ENCODE measurements at places on chromosomes 1 and 21.
A peak's percentile ranks its signal among the peaks of the same experiment; 100 is the strongest.

- no peak for DNase-seq
These were observed 297.1 kb downstream of the NCAM2 start for GRCh38 chr21:21295303-21295702.

DNA sequence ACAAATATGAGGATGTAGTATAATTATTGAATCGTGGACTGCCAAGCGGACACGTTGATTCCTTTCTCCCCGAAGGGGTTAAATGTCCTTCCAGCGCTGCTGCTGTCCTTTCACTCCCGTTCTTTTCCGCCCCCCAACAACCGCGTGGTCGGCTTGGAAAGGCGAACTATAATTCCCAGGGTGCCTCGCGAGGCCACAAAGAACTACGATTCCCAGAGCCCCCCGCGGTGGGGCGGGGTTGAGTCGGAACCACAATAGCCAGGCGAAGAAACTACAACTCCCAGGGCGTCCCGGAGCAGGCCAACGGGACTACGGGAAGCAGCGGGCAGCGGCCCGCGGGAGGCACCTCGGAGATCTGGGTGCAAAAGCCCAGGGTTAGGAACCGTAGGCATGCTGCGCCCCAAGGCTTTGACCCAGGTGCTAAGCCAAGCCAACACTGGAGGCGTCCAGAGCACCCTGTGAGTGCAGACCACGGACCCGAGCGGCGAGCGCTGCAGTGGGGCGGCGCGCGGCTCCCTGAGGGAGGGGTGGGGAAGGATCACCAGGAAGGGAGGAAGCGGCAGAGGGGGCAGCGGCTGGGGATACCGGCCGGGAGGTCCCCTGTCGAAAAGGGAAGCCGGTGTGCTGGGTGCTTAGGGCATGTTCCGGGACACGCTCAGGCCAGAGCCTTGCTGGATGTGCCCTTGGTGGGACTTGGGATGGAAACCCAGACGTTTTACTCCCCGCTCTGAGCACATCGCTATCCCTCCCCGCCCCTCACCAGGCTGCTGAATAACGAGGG, at the start of gene LAMTOR2:
TSS of gene LAMTOR2 (plus strand) at position 283 of the 781 bp plus-strand sequence. CDS start at position 391, 108 bp downstream.
- peak; percentile 96 for DNase-seq

GRCh38 chr1:41852091-41852490, 66.6 kb downstream of the HIVEP3 start:
- DNase-seq = no peak

GRCh38 chr1:27634177-27634984, 604 bp downstream of the FGR start:
- DNase-seq = peak; percentile 23

GRCh38 chr1:6103111-6103853, 57.6 kb downstream of the KCNAB2 start:
- DNase-seq = no peak

DNA sequence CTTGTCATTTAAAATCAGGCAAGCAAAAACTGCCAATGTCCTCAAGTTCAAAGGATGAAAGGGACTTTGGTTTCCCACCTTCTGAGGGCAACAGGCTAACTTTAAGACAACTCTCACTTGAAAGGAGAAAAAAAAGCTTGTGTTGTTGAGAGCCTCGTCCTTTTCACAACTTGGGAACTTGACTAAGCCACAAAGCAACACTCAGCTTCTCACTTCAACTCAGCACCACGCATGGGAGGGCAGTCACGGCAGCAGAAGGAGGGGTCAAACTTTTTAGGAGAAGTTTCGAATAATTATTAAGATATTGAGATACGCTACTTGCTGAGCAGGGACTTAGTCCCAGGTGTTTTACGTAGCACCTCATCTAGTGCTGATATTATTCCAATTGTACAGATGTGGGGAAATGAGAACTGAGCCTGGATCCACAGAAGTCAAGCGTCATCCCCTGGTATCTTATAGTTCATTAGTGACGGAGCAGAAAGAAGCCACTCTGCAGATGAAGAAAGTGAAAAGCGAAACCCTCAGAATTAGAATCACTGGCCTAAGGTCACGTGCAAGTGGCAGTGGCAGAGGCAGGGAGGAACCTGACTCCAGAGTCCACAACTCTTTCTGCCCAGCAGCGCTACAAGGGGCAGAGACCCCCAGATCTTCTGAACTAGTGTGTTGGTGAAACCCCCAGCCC, 83.6 kb downstream of the JAK1 start:
- no peak for DNase-seq

GRCh38 chr1:212916481-212917133, 33.7 kb upstream of the VASH2 start:
- peak; percentile 93 for DNase-seq

DNA sequence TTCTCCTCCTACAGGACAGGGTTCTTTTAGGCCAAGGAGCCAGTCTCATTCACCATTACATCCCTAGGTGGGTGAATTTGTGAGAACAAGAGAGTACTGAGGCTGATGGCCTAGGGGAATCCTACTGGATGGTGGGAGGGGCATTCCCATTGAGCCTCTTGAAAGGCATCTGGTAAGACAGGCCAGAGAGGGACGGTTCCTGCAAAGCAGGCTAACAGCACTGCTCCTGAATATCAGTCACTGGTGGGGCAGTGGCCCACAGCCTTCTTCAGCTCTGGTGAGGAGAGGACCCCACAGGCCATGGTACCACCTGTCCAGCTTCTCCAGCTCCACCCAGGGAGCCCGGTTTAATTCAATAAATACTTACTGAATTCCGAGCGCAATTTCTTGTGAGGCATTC, 125.9 kb upstream of the EDN2 start:
- no peak for DNase-seq

DNA sequence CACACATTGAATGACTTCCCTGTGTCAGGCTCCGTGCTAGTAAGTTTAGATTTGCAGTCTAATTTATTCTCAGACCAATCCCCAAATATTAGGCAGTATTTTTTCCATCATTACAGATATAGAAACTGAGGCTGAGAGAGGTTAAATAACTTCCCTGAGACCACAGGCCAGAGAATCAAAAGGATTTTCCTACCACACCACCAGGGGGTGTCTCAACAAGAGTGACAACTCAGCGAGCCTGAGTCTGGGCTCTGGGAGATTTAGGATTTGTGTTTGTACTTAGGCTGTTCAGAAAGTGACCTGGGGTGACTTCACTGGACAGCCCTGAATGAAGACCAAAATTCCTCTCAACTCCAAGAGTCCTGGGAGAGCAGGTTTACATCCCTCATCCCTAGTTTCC, 13.3 kb upstream of the LCE5A start:
- peak; percentile 12 for DNase-seq

DNA sequence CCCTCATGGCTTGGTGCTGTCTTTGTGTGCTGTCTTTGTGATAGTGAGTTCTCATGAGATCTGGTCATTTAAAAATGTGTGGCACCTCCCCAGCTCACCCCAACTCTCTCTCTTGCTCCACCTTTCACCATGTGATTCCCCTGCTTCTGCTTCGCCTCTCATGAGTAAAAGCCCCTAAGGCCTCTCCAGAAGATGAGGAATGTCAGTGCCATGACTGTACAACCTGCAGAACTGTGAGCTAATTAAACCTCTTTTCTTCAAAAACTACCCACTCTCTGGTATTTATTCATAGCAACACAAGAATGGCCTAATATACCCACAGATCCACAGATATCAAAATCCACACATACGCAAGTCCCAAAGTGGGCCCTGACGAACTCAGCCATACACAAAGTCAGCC, 88.9 kb upstream of the PPP2R5A start:
- no peak for DNase-seq

DNA sequence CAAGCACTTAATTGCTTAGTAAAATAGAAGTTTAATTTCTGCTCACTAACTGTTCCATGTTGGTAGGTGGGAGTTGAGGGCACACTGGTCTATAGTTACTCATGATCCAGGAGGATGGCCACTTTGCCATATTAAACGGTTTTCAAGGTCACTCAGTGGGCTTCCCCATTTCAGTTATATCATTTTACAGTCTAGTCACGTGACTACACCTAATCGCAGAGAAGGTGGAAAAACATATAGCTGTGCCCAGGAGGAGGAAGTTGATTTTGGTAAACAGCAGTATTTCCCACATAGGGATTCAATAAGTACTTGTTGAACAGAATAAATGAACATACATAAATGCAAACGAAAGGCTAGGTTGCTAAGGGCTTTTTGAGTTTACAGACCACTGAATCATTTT, 541.1 kb upstream of the CAMK1G start:
- peak; percentile 9 for DNase-seq

DNA sequence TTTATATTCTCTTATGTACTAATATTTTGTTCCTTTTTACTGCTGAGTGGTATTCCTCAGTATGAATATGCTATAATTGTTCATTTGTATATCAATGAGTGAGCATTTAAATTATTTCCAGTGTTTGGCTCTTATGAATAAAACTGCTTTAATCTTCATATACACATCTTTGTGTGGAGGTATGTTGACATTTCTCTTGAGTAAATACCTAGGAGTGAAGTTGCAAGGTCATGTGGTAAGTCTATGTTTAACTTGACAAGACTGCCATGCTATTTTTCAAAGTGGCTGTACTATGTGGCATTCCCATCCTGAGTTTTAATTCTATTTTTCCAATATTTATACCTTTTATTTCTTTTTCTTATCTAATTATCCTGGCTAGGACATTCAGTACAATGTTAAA, 124.2 kb downstream of the ADSS2 start:
- no peak for DNase-seq

GRCh38 chr1:217224201-217224600, 406.7 kb downstream of the GPATCH2 start:
- no peak for DNase-seq

GRCh38 chr21:32035617-32036016, 162.8 kb downstream of the HUNK start:
- DNase-seq = no peak

DNA sequence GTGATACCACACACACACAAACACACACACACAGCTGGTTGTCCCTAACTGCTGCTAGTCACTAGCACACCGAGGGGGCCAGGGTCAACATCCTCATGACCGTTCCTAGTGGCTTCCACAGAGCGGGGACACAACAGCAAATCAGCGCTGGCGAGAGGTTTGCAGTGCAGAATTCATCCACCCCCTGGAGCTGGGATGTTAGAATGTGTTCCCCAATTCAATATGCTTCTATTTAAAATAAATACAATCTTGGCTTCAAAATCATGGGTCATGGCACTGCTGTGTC, 16.2 kb upstream of the C2CD2 start:
- DNase-seq = no peak

GRCh38 chr1:110554871-110555801, 36.2 kb upstream of the KCNA10 start:
- no peak for DNase-seq

DNA sequence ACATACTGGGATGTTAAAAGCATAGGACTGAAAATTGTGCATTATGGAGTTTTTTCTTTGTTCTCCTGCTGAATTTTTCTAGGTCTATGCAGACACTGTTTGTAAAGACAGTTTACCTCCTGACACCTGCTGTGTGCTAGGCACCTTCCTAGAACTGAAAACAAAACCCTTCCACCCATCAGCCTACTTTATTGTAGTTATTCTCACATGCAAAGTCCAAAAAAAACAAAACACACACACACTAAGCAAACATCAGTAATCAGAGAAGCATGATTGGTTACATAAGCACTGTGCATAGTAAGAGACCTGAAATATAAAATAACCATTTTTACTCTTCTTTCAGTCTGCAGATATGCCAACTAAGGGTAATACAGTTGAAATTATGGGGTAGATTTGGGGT, 195.1 kb downstream of the CRB1 start:
- DNase-seq = no peak

- no peak for DNase-seq
These were observed 7.2 kb upstream of the HTR6 start for GRCh38 chr1:19657511-19657910.

DNA sequence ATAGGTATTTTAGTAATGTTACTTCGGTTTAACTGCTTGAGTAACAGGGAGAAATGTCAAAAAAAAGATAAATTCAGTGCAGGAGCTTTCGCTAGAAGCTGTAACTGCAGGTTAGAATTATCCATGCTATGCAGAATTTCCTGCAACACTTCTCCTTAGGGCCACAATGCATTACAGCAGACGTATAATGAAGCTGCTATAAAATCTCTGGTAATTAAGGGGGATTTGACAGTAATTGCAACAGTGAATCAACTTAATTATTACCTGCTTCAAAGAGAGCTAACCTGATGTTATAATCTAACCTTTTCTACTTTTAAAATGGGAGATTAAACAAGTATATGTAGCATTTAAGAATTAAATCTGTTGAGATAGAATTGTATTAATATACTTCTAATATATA, 92.6 kb downstream of the ATG4C start:
- DNase-seq = no peak

DNA sequence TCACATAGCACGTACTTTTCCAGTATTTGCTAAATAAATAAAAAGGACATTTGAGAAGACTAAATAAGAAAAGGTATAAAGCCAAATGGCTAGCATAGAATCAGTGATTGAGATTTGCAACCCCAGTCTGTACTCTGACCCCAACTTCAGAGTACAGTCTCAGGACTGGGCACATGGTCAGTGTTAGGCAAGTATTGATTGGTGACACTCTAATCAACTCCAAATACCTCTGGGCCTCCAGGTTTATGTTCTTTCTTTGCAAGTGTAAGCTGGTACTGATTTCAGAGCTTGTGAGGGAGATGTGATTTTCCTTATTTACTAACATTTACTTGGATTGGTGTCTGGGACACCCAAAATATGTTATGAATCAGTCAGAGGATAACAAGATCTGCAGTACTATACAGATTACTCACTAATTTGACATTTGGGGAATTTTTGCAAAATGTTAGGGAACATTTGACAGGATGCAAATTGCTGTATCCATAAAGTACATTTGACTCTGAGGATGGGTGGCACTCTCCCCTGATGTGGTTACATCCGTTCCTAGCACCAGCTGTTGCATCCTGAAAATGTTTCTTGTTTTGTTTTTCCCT, 34.2 kb downstream of the LMO4 start:
- no peak for DNase-seq

- DNase-seq = no peak
These were observed 337.7 kb downstream of the DISC1 start for GRCh38 chr1:231964241-231964640.

DNA sequence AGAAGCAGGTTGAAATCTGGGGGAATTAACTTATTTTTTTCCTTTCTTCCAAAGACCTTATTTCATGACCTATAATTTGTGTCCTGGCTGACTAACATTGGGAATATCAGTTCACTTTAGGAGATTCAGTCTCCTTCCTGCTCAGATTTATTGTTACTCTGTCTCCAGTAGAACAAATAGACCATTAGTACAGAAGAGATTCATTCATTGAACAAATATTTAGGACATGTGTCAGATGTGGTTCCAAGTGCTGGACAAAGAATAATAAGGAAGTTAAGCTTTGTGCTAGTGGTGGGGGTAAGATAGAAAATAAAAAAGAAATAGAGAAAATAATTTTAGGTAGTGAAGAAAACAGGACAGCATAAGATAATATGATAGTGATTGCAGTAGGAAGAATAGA, 20.3 kb downstream of the ZMYM4 start:
- no peak for DNase-seq

DNA sequence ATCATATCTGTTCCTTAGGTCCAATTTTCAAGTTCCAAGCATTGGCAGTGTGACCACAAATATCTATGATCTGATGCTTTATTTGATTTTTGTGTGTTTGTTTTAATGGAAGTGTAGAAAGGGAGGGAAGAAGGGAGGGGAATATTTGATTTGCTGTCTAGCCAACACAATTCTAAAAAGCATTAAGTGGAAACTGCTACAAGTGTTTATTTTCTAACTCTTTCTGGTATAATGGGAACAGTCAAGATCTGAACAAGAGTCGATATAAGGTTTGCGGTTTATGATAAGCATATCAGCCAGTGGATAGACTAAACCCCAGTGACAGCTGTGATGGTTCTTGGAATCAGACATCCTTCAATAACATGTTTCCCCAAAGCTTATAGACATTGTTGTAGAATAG, 267.8 kb upstream of the SNX7 start:
- no peak for DNase-seq

GRCh38 chr1:3651026-3651929, 1.0 kb upstream of the TP73 start:
- no peak for DNase-seq

- DNase-seq = no peak
These were observed 198.5 kb downstream of the PLA2G4A start for GRCh38 chr1:187027253-187027652.

All from MV-4-11 (cell line).